ENCODE measurements at places on chromosomes 4 and X. TPM values are rescaled to one million over a fixed set of nuclear protein-coding genes. Genes with fewer than 3 reads are reported as not detected.

UGT8 gene
- 1.2 TPM for total RNA-seq

MAGEA12 gene
- not detected for total RNA-seq

PDE6B gene
- 10.4 TPM for total RNA-seq

- H3K27ac ChIP-seq = peak overlapping the region; percentile 76
- H3K4me1 ChIP-seq = peaks cover 25% of the 10 kb centered on the region
These were observed 54.2 kb downstream of the PLAC1 start for GRCh38 chrX:134603806-134604700.

GRCh38 chrX:45571453-45571852 lies 370.8 kb upstream of the DIPK2B start:
- no peak overlapping the region for H3K4me3 ChIP-seq
- no peak overlapping the region for H3K27ac ChIP-seq
- H3K36me3 ChIP-seq = no peaks in the 10 kb centered on the region
- no peak for DNase-seq

DNA sequence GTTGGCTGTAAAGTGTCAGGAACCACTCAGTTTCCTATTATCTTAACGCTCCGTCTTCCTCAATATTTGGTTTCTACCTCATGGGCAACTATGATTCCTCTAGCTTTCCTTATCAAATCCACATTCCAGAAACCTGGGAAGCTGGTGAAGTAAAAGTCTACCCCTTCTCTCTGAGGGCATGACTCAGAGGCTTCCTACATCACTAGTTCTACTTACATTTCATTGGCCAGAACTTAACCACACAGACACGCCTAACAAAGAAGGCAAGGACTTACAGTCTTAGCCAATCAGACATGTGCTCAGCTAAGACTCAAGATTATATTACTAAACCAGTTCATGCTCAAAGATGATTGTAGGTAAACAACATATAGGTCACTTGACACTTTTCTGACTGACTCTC lies 30.4 kb downstream of the COX7B2 start:
- no peak overlapping the region for H3K4me3 ChIP-seq
- H3K27ac ChIP-seq = no peak overlapping the region
- peak; percentile 4 for DNase-seq
- no peaks in the 10 kb centered on the region for H3K4me1 ChIP-seq

- H3K27ac ChIP-seq = no peak overlapping the region
- no peaks in the 10 kb centered on the region for H3K36me3 ChIP-seq
- H3K27me3 ChIP-seq = peaks cover 20% of the 10 kb centered on the region
- H3K4me1 ChIP-seq = no peaks in the 10 kb centered on the region
- no peak for DNase-seq
- no peak overlapping the region for H3K4me3 ChIP-seq
These were observed 554.4 kb downstream of the RAB28 start for GRCh38 chr4:12929784-12930183.

- H3K4me3 ChIP-seq = no peak overlapping the region
- H3K36me3 ChIP-seq = no peaks in the 10 kb centered on the region
- no peak for DNase-seq
- no peaks in the 10 kb centered on the region for H3K27me3 ChIP-seq
- H3K27ac ChIP-seq = no peak overlapping the region
These were observed 32.7 kb downstream of the RUFY3 start for GRCh38 chr4:70754470-70754869.

DNA sequence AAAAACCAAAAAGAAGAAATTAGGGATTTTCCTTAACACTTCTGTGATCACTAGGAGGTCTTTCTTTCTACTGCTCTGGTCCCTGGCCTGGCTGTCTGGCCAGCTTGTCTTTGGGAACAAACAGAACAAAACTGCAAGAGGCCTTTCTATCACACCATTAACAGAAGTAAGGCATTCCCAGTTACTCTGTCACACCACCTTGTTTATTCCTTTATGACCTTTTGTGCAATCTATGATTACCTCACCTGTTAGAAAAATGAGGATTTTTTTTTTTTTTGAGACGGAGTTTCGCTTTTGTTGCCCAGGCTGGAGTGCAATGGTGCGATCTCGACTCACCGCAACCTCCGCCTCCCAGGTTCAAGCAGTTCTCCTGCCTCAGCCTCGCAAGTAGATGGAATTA lies 3.0 kb downstream of the METAP1 start:
- H3K36me3 ChIP-seq = no peaks in the 10 kb centered on the region
- H3K27me3 ChIP-seq = no peaks in the 10 kb centered on the region
- DNase-seq = no peak
- no peaks in the 10 kb centered on the region for H3K4me1 ChIP-seq

All from A673 (cell line).